ENCODE measurements at places on chromosomes 12 and 14.

GRCh38 chr12:99948370-99948769, 36.4 kb downstream of the ANKS1B start:
- no peak for DNase-seq

- no peak for DNase-seq
Measured at GRCh38 chr12:45205165-45205825, 10.6 kb upstream of the ANO6 start.

- DNase-seq: no peak
Measured at GRCh38 chr12:81468206-81468605, 290.9 kb downstream of the PPFIA2 start.

GRCh38 chr12:38123566-38124246, 192.9 kb upstream of the ALG10B start:
- no peak for DNase-seq

- DNase-seq: no peak
Measured at GRCh38 chr12:108063192-108063591, 65.9 kb upstream of the WSCD2 start.

DNA sequence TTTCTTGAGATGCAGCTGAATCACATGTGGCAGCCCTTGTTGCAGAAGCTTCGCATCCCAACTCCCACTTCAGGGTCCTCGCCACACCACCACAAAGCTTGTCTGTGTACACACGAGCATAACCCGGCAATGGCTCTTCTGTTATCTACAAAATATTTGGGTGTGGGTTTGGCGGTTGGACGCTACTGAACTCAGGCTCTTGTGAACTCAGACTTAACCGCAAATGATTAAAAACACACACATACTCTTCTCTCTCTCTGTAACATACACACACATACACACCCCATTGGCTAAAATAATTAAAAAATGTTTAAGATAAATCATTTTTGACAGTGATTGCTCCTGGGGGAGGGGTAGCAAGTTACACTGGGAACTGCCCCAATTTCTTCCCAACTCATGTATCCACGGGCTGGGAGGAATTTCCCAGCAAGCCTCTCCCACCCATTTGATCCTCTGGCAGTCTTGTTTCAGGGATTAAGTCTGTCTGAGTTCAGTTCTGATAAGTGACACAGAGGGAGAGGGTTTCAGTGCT, 63.7 kb upstream of the MANSC4 start:
- no peak for DNase-seq

GRCh38 chr14:91280129-91280528, 35.6 kb upstream of the GPR68 start:
- no peak for DNase-seq

DNA sequence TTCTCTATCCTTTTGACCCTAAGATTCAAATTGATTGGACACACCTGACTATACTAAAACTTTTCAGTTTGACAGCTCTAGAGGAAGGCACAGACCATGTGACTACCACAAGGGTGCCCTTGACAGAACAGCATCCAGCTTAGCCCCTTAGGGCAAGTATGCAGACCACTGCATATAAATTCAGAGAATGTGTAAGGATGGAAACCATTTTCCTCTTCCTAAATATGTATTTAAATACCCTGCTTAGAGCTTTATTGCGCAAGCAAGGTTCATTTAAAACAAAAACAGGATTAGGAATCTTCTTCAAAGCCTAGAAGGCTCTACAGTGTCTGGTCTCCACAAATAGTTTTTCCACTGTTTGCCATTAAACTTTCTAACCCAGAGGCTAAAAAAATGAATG, 202.8 kb downstream of the MED13L start:
- no peak for DNase-seq

DNA sequence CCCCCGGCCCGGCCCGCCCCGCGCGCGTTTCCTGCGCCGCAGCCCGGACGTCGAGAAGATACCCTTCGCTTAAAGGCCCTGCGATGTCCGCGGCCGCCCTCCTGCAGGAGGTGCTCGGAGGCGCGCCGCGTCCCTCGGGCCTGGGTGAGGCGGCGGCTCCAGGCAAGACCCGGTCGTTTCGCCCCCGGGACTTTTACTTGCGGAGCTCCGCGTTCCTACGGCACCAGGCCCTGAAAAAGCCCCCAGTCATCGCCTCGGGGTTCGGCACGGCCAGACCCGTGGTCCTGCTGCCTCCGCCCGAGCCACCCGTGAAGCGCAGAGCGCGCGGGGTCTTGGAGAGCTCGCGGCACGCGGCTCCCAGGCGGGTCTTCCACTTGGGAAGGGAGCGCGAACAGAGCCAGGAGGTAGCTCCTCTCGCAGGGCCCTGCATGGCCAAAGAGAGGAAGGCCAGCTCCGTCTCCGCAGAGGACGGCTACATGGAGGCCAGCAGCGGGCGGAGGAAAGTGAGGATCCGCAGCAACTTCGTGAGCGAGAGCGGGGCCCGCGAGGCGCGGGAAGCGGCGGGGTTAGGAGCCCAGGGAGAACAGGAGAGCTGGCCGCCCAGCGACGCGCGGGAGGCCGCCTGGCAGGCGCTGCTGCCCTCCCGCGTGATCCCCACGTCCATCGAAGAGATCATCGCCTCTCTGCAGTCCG, 26.9 kb downstream of the TTC6 start:
- DNase-seq: no peak

DNA sequence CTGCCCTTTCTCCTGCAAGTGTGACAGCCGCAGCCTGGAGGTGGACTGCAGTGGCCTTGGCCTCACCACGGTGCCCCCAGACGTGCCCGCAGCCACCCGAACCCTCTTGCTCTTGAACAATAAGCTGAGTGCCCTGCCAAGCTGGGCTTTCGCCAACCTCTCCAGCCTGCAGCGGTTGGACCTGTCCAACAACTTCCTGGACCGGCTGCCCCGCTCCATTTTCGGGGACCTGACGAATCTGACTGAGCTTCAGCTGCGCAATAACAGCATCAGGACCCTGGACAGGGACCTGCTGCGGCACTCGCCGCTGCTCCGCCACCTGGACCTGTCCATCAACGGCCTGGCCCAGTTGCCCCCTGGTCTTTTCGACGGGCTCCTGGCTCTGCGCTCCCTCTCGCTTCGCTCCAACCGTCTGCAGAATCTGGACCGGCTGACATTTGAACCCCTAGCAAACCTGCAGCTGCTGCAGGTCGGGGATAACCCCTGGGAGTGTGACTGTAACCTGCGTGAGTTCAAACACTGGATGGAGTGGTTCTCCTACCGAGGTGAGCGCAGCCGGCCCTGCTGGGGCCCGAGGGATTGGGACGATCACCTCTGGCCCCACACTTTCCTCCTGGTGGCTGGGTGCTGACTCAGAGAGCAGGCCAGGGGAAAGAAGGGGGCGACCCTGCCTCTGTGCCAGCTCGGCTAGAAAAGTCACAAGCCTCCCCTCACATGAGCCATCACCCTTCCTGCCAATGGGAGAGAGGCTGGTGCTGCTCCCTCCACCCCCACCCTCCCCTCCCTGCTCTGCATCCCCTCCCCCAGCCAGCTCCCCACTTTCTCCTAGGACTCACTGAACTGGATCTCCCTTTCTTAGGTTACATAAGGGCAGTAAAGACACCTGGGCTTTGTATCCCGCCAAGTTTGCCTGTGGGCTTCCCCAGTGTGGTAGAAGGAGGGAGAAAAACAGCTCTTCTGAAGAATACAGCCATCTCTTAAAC, 10.9 kb downstream of the LRTM2 start:
- no peak for DNase-seq

- DNase-seq: no peak
Measured at GRCh38 chr14:68781161-68782021, 11.5 kb downstream of the ZFP36L1 start.

GRCh38 chr12:131087302-131087818, 133.7 kb downstream of the ADGRD1 start:
- no peak for DNase-seq

DNA sequence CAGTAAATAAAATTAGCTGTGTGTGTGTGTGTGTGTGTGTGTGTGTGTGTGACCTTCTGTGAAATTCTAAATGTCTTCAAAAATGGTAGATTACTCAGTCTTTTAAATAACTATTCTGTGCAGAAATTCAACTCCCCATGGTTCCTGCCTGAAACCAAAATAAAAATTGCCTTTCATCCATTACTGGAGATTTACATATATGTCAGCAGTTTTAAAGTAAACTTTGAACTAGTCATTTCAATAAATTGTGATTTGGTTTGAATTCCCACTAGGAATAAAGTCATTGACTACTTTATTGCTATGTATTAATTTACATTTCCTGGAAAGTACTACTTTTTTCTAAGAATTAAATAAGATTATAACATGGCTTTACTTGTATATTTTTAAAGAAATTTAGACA, 5.3 kb downstream of the ELK3 start:
- no peak for DNase-seq

DNA sequence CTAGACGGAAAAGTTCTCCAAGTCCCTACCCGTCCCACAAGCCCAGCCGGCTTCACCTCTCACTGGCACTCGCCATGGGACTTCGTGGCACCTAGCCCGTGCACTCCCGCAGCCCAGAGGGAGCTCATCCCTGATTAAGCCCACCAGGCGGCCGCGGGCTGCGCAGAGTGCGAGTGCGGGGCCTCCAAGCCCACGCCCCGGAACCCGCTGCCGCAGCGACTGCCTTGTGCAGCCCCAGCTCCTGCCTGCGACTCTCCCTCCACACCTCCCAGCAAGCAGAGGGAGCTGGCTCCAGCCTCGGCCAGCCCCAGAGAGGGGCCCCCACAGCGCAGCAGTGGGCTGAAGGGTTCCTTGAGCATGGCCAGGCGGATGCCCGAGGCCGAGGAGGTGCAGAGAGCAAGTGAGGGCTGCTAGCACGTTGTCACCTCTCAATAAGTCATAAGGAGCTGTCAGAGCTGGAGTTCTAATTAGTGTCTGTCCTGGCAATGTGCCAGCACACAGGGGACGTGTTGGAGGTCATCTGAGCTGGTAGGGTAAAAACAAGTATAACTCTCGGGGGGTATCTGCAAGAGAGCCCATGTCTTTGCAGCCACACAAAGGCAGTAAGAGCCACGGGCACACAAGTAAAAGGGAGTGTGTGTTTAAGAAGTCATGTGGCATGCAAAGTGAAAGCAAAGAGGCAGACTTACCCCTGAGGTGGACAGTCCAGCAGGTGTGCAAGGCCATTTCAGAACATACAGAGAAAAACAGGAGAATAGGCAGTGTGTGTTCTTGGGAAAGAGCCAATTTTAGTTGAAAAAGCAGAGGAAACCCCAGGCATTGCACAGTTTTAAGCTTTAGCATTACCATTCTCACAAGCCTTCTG, 27.1 kb upstream of the TMTC2 start:
- no peak for DNase-seq

GRCh38 chr14:89959853-89960445, 4.2 kb downstream of the TDP1 start:
- no peak for DNase-seq

- DNase-seq: no peak
Measured at GRCh38 chr14:100432652-100433427, 109.7 kb downstream of the SLC25A47 start.

DNA sequence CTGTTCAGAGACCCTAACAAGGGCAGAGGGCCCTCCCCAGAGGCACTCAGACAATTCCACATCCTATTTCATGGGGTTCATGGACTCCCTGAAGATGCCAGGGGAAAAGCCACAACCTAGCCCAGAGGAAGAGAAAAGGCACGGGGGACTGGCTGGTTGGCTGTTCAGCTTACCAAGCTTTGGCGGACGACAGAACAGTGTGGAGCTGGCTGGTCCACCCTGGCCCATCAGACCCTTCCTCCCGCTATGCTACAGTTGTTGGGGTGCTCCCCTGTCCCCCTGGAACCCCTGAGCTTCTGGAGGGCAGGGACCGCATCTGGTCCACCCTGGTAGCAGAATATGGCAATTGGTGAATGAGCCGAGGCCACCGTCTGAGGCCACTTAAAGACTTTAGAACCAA, 6.3 kb downstream of the TESC start:
- DNase-seq: no peak

DNA sequence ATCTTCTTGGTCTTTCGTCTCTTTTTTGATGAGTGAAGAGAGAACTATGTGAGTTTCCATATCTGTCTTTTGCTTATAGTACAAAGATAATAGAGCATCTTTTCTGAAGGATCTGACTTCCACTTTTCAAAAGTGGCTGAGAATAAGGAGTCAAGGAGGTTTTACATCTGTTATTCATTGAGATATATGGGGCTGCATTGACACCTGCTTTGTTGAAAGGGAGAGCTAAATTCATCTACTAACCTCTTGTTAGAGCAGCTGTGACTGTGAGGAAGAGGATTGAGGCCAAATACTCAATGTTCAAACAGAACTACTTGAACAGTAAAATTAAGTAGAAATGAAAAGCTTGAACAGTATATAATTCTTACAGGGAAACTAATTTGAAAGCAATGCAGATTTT, 130.2 kb upstream of the ATP2B1 start:
- no peak for DNase-seq

GRCh38 chr14:60495946-60496345, 10.1 kb upstream of the C14orf39 start:
- no peak for DNase-seq

GRCh38 chr14:76313852-76314251, 62.1 kb upstream of the ESRRB start:
- DNase-seq: no peak

DNA sequence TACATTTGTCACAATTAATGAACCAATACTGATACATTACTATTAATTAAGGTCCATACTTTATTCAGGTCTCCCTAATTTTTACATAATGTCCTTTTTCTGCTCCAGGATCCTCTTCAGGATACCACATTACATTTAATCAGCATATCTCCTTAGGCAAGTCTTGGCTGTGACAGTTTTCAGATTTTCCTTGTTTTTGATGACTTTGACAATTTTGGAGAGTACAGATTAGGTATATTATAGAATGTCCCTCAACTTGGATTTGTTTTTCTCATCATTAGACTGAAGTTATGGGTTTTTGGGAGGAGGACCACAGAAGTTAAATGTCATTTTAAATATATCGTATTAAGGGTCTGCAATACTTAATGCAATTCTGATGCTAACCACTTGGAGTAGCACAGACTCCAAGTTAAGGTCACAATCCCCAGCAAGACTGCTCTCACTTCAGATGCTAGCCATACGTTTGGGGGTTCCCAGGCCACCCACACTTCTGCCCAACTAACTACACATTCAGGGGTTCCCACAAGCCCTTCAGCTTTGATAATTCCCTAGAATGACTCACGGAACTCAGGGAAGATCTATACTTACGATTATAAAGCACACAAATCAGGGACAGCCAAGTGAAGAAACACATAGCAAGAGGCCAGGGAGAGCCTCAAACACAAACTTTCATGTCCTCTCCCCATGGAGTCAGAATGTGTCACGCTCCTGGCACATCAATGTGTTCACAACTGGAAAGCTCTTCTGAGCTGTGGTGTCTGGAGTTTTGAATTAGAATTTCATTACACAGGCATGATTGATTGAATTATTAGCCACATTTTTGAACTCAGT, 17.0 kb upstream of the NUBPL start:
- no peak for DNase-seq

GRCh38 chr12:104055686-104056388, 5.8 kb upstream of the GLT8D2 start:
- DNase-seq: no peak

DNA sequence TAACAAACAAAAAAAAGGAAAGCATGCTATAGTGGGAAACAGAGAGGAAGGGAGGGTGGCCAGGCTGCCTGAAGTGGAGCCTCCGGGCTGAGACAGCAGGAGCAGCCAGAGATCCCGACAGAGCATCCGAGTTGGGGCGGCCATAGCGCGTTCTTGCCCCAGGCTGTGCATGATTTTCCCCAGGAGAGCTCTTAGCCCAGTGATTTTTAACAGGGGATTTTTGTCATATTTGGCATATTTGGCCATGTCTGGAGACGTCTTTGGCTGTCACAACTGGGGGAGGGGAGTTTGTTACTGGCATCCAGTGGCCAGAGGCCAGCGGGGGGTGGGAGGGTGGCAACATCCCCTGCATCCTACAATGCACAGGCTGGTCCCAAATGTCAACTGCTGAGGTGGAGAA, 23.6 kb downstream of the BDKRB1 start:
- no peak for DNase-seq
